IMR-90 (cell line): ENCODE measurements at places on chromosomes 11 and 22. TPM values are rescaled to one million over a fixed set of nuclear protein-coding genes. Genes with fewer than 3 reads are reported as not detected.

KCNJ5 gene
- total RNA-seq, result 0.18 TPM in 1 of 2 replicates, not detected in the other

TIGD3 gene
- total RNA-seq, result 0.28 TPM in 1 of 2 replicates, not detected in the other

RCOR2 gene
- 0.56 and 0.90 TPM in 2 replicates for total RNA-seq

IMMP1L gene
- total RNA-seq, result 5.0 and 10.0 TPM in 2 replicates

SEC14L6 gene
- not detected in 2 replicates for total RNA-seq

PIWIL4 gene
- total RNA-seq, result 0.56 and 0.72 TPM in 2 replicates

DNA sequence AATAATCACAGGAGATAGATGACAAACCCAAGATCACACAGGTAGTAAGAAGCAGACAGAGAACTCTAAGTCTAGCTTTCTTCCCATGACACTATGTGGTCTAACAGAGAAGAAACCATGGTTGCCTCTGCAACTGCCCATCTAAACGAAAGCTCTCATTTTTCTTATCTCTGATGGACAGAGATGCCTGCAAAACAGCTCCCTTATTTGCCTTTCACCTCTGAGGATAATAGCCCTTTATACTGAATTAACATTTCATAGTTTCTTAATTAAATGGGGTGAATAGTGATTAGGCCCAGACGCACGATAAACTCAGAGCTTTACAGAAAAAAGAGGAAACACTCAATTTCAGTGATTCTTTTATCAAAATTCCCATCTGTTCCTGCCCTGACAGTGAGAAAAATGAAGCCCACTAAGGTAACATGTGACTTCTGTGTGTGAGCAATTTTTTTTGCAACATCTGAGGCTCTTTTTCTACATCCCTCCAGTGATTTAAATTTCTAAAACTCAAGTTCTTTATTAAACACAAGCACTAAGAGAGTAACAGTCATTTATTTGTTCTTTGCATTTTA, 24.6 kb downstream of the OR2AG2 start:
- DNase-seq, result no peak

GRCh38 chr11:69156673-69157155, 979 bp downstream of the SMIM38 start:
- DNase-seq, result peak; percentile 29

GRCh38 chr11:44585421-44585820, 20.0 kb downstream of the CD82 start:
- no peak for DNase-seq

DNA sequence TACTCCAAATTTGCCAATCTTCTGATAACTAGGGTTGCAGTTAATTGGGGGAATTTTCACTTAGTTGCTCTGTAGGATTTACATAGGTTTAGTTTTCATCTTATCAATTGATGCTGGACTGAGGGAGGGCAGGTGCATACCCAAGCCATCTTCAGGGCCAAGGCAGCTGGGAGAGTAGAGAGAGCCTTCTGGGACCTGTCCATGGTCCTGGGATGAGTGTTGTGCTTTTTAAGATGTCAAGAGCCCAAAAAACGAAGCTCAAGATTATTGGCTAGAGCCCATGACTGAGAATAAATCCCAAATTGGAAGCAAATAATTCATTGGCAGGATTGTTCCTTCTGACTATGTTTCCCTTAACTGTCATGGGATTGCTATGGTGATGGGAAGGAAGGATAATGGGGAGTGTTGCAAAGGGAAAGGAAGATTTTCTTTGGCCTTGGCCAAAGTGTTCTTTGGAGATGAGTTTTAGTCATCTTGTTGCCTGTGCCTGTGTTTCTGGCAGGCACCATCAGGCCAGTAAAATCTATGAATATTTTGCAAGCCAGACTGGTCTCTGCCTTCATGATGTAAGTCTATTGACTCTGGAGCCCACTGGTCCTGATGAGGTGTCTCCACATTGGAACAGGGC, 4.5 kb downstream of the SLC22A6 start:
- DNase-seq, result peak; percentile 3

DNA sequence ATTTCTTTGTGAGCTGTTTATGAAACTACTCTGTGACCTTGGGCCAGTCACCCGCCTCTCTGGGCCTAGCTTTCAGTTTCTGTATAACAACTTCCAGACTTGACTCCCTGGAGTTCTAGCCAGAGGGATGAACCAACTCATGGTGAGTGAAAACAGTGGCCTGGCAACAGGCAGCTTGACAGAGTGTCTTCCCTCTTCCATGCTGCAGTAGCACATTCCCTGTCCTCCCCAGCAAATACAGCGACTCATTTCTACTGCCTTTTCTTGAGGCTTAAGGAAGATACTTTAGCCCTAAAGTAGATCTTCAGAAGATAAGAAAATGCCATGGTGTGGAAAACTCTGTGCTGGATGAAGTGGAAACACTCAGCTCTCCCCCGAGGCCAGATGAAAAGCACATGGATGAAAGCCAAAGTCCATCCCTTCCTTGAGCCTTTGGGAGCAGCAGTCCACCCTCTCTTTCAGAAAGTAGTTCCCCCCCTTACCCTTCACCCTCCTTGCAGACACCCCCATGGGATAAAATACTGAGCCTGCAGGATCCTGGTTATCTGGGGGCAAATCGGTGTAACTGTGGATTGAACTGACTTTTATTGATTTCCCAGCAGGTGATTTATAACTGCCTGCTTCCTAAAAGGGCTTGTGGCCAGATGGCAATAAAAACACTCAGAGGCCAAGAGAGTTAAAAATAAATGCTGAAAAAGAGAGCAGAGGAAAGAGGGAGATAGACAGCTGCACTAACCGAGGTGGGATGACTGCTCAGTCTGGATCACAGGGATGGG, 24.1 kb downstream of the IRAG1 start:
- peak; percentile 76 for DNase-seq

DNA sequence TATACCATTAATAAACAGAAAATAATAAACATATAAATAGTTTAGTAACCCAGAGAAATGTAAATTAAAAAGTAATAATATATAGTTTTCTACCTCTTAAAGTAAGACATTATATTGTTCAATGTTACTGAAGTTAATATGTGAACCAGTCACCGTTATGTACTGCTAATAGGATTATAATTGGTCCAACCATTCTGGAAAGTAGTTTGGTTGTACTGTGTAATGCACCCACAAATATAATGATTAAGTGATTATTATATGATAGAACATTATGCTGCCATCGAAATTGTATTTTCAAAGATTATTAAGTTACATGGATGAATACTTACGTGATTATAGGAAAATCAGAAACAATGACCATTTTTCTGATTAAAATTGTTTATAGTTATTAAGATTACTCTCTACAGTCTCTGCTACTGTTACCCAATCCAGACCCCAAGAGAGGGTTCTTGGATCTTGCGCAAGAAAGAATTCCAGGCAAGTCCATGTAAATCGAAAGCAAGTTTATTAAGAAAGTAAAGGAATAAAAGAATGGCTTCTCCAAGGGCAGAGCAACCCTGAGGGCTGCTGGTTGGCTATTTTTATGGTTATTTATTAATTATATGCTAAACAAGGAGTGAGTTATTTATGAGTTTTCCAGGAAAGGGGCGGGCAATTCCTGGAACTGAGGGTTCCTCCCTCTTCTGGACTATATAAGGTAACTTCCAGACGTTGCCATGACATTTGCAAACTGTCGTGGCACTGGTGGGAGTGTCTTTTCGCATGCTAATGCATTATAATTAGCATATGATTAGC, 50.1 kb downstream of the ACER3 start:
- DNase-seq, result no peak

- no peak for DNase-seq
Measured at GRCh38 chr11:10414181-10414580, 40.9 kb upstream of the AMPD3 start.
